ENCODE measurements at places on chromosomes 6 and 20. TPM values are rescaled to one million over a fixed set of nuclear protein-coding genes. Genes with fewer than 3 reads are reported as not detected.

DNA sequence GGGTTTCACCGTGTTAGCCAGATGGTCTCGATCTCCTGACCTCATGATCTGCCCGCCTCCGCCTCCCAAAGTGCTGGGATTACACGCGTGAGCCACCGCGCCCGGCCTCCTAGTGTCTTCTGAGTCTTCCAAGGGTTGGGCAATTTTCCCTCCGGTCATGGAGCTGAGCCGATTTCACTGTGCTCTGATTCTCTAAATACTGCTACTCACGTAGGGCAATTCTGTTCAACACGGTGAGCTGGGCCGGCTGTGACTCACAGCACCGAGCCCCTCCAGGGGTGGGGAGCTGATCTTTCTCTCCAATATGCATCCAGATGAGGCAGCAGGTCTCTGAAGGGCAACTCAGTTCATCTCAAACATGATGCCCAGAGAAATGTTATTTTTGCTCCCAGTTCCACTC lies 71.6 kb upstream of the CD93 start:
- no peak for DNase-seq
- H3K4me1 ChIP-seq: peaks cover 2% of the 10 kb centered on the region
- H3K27ac ChIP-seq: no peak overlapping the region
- no peaks in the 10 kb centered on the region for H3K36me3 ChIP-seq

DNA sequence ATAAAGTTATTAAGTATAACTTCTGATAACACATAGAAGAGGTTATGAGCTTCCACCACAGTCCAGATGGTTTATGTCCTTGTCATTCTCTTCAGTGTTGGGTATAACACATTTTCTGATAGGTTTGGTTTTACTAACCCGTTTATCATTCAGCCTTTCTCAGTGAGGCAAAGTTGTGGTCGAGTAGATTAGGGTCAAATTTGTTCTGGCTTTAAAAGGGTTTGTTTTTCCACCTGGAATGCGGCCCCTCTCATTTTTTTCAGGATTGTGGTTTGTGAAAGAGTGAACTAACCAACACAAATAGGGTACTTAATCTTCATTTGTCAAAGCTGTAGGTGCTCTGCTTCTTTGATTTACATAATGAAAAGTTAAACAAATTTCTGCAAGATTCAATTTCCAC lies 204.2 kb upstream of the ASCC3 start:
- H3K4me1 ChIP-seq: peaks cover 10% of the 10 kb centered on the region
- H3K27me3 ChIP-seq: no peaks in the 10 kb centered on the region
- no peaks in the 10 kb centered on the region for H3K36me3 ChIP-seq
- DNase-seq: no peak

DNA sequence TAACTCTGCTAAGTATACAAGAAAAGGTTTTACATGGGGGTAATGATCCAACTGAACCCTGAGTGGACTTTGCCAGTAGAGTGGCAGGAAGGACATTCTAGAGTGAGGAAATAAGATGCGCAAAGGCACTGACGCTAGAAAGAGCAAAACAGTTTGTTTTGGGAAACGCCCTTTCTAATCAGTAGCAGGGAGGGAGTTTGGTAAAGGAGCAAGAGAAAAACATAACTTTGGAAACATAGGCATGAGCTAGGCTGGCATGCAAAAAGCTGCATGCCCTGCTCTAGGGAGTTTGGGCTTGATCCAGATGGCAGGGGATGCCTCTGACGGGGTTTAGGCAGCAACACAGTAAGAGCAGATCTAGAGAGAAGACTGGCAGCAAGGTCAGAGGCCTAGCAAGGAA lies 135.2 kb downstream of the DST start:
- no peak overlapping the region for H3K27ac ChIP-seq
- no peaks in the 10 kb centered on the region for H3K27me3 ChIP-seq
- H3K4me3 ChIP-seq: no peak overlapping the region
- H3K36me3 ChIP-seq: peaks cover 16% of the 10 kb centered on the region

GRCh38 chr6:148364056-148364824 lies 21.6 kb downstream of the SASH1 start:
- no peaks in the 10 kb centered on the region for H3K27me3 ChIP-seq
- H3K4me3 ChIP-seq: no peak overlapping the region
- H3K4me1 ChIP-seq: peaks cover 4% of the 10 kb centered on the region
- H3K36me3 ChIP-seq: no peaks in the 10 kb centered on the region

- H3K4me1 ChIP-seq: peaks cover 7% of the 10 kb centered on the region
- no peaks in the 10 kb centered on the region for H3K27me3 ChIP-seq
- H3K27ac ChIP-seq: no peak overlapping the region
- no peak overlapping the region for H3K4me3 ChIP-seq
Measured at GRCh38 chr20:20816969-20817755, 104.7 kb upstream of the RALGAPA2 start.

GRCh38 chr20:53872081-53872541 lies 198.3 kb downstream of the BCAS1 start:
- no peak for DNase-seq
- no peaks in the 10 kb centered on the region for H3K36me3 ChIP-seq
- H3K4me3 ChIP-seq: no peak overlapping the region
- no peaks in the 10 kb centered on the region for H3K27me3 ChIP-seq
- H3K27ac ChIP-seq: no peak overlapping the region

DNA sequence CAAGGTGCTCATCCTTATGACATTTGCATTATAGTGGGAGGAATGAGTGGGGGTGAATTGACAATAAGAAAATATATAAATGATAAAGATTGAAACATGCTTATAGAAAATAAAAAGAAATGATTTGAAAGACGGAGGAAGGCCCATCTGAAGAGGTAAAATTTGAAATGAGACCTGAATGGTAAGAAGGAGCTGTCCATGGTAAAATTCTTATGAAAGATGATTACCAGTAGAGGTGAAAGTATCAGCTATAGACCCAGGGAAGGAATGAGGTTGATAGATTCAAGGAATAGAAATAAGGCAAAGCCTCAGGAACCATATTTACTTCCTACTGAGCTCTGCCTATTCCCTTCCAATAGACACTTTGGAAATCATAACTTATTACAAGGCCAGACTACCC lies 149.7 kb downstream of the HTR1B start:
- no peaks in the 10 kb centered on the region for H3K27me3 ChIP-seq
- no peak overlapping the region for H3K4me3 ChIP-seq
- H3K36me3 ChIP-seq: no peaks in the 10 kb centered on the region
- H3K27ac ChIP-seq: no peak overlapping the region

DNA sequence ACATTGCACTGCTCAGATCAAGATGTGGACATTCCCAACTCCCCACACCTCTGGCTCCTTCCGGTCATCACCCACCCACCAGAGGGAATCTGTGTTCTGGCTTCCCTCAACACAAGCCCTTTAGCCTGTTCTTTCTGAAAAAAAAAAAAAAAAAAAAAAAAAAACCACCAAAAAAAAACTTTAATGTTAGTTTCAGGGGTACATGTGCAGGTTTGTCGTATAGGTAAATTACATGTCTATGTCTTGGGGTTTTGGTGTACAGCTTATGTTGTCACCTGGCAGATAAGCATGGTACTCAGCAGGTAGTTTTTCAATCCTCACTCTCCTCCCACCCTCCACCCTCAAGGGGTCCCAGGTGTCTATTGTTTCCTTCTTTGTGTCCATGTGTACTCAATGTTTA lies 135.8 kb upstream of the FOXA2 start:
- no peaks in the 10 kb centered on the region for H3K4me1 ChIP-seq
- H3K4me3 ChIP-seq: no peak overlapping the region
- no peak for DNase-seq
- H3K27ac ChIP-seq: no peak overlapping the region
- H3K36me3 ChIP-seq: no peaks in the 10 kb centered on the region

- peaks cover 3% of the 10 kb centered on the region for H3K36me3 ChIP-seq
- peaks cover 2% of the 10 kb centered on the region for H3K4me1 ChIP-seq
- H3K27me3 ChIP-seq: no peaks in the 10 kb centered on the region
- no peak overlapping the region for H3K27ac ChIP-seq
- DNase-seq: no peak
Measured at GRCh38 chr6:53335224-53335994, 13.3 kb downstream of the ELOVL5 start.

DNA sequence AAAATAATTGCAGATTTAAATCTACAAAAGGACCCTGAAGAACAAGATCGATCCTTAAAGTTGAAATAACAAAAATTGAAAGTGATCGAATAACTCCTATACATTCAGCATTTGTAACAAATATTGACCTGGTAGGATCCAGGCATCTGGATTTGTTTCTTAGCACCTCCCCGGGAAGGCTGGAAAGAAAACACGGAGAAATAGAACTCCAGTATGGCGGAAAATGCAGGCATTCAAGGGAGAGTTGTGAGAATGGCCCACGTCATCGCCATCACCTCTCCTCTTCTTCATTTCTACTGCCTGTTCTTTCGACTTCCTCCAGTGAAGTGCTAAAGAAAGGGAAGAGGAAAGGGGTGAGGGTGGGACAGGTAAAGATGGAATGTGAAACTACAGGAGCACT lies 242.3 kb upstream of the TFAP2D start:
- no peak overlapping the region for H3K27ac ChIP-seq
- H3K27me3 ChIP-seq: no peaks in the 10 kb centered on the region
- no peak for DNase-seq
- H3K4me3 ChIP-seq: no peak overlapping the region
- no peaks in the 10 kb centered on the region for H3K36me3 ChIP-seq

ZHX3 gene
- 5.9 TPM for total RNA-seq

Data from H1 (cell line).